ENCODE measurements at places on chromosomes 12 and 14. TPM values are rescaled to one million over a fixed set of nuclear protein-coding genes. Genes with fewer than 3 reads are reported as not detected.

Gene SOX5
- 0.70 TPM for total RNA-seq

Gene DLGAP5
- total RNA-seq, result 97.9 TPM

Gene KCNH3
- 1.3 TPM for total RNA-seq

Gene CFAP251
- total RNA-seq, result 1.6 TPM

Gene NABP2
- 62.2 TPM for total RNA-seq

Gene ACOT6
- not detected for total RNA-seq

Gene DDHD1
- 42.7 TPM for total RNA-seq

Gene TMEM229B
- 0.93 TPM for total RNA-seq

All from activated CD4-positive, alpha-beta memory T cell treated with anti-CD3 and anti-CD28 coated beads for 36 hours (primary cell).